ENCODE measurements at places on chromosomes 6 and 20. TPM values are rescaled to one million over a fixed set of nuclear protein-coding genes. Genes with fewer than 3 reads are reported as not detected.

The PCMTD2 gene
- 33.5 TPM for total RNA-seq

The ETV7 gene
- total RNA-seq = under 0.01 TPM

The NRSN2 gene
- 6.2 TPM for total RNA-seq

The RSPH4A gene
- total RNA-seq = under 0.01 TPM

The HLA-DRB1 gene
- total RNA-seq = 0.21 TPM

All from nasal cavity respiratory epithelium epithelial cell of viscerocranial mucosa (primary cell).